ENCODE measurements at places on chromosomes 1 and 21.

DNA sequence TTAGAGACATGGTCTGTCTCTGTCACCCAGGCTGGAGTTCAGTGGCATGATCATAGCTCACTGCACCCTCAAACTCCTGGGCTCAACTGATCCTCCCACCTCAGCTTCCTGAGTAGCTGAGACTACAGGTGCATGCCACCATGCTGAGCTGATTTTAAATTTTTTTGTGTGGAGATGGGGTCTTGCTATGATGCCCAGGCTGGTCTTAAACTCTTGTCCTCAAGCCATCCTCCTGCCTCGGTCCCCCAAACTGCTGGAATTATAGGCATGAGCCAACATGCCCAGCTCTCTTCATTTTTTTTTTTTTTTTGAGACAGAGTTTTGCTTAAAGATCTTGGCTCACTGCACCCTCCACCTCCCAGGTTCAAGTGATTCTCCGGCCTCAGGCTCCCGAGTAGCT lies 24.8 kb upstream of the AGPAT3 start:
- DNase-seq, result no peak

- DNase-seq, result no peak
These were observed 134.2 kb downstream of the RWDD3 start for GRCh38 chr1:95368178-95368577.

- DNase-seq, result peak; percentile 2
These were observed 224.7 kb upstream of the GJB5 start for GRCh38 chr1:34529935-34530859.

DNA sequence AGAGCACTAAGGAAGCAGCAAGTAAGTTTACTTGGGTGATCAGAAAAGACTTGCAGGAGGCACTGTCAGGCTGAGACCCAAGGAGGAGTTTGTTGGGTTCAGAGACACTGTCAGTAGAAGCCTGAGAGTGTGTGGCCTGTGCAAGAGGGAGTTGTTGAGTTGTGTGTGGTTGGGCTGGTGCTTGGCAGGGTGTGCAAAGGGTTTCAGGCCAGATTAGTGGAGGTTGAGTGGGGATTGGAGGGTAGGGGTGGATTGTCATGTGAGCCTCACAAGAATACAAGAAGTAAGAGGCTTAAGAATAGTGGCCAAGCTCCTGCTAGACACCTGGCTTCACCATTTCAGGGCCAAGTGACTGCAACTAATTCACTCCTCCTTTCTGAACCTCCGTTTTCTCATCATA lies 8.9 kb upstream of the KIF21B start:
- DNase-seq, result no peak

GRCh38 chr1:1928231-1929101 lies 9.4 kb upstream of the TMEM52 start:
- no peak for DNase-seq

DNA sequence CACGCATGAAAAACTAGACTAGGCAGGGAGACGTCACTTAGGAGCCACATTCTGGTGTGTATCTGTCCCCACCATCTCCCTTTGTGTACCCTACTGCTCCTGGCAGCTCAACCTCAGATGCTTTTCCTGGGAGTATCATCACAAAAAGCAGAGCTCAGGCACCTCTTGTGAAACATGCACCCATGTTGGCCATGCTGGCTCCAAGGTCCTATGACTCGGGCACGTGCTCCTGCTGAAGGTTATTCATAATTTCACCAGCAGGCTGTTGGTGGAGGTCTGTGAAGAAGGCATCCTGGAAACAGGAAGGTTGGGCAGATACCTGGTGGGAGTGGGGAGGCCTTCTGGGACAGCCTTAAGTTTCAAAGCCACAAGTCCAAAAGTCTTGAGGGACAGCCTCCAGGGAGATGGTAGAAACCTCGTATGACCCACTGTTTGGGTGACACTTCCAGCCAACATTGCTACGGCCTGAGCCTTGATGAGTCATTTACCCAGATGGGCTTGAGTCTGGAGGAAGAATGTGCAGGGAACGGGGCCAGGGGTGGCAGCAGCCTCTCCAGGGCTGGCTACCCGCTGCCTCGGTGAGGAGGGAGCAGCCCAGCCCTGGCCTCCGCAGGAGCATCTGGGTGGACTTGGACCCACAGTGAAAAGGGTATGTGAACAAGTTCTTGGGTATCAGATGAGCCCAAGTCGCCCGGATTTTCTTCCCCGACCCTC lies 75.8 kb downstream of the PGBD5 start:
- DNase-seq, result no peak

GRCh38 chr1:15226388-15227255 lies 20.4 kb upstream of the FHAD1 start:
- DNase-seq, result no peak

DNA sequence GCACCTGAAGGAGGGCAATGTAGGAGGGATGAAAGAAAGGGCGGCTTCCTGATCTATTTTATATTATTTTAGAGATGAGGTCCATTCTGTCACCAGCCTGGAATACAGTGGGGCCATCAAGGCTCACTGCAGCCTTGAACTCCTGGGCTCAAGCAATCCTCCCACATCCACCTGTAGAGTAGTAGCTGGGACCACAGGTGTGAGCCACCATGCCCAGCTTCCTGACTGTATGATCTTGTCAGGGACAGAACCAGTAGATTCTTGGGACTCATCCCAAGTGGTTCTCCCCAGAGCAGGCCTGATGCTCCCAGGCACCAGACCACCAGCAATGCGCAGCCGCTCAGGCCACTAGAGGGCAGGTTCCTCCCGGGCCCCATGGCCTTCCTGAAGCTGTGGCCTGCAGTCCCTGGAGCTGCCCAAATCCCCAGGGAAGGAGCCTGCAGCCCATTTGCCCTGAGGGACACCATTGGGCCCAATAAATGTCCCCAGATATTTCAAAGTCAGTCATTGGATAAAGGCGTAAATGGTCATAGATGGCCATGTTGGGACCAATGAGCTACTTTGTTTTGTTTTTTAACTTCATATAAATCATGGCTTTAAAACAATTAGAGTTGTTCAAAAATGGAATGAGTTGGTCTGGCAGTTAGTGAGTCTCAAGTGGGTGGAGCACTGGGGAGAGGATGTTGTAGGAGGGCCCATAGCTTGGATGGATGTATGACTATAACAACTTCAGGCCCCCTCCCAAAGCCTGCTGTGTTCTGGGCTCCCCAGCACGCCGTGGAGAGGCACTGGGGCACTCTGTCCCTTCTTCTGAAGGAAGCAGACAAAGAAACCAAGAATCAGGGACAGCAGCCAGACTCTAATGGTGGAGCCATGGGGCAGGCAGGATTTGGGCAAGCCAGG lies 44.7 kb upstream of the GOLT1A start:
- DNase-seq, result peak; percentile 88

DNA sequence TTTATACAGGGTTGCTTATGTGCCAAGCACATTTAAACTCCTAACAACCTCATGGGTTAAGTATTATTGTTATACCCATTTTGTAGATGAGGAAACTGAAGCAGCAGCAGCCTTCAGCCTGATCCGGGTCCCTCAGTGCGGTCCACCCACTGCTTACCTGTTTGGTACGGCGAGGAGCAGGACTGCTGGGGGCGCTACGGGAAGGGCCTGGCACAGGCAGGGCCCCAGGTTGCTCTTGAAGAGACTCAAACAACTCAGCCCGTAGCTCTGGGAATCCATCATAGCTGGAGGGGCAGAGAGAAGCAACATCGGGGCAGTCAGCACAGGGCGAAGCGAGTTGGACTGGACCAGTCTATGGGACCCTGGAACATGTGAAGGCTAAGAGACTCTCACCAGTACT lies 9.2 kb downstream of the DENND4B start:
- no peak for DNase-seq

- no peak for DNase-seq
These were observed 11.2 kb downstream of the ZBTB18 start for GRCh38 chr1:244062156-244062725.

DNA sequence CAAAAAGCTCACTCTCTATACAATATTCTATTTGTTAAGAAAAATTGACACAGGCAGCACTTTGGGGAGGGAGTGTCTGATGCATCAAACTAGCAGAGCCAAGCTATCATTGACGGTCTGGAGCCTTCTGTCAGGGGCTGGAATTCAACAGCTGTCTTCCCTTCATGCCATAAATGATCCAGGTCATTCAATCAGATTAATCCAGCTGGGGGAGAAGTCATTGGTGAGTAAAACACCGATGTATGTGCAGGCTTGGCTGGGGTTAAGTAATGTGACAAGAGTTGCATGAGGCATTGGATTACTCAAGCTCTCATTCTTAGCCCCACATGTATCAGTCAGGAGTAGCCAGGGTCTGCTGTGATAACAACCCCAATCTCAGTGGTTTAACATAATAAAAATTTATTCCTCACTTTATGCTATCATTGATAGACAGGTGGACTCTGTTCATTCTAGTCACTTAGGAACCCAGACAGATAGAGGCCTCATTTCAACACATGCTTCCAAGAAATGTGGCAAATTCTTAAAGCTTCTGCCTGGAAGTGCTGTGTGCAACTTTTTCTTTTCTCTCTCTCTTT lies 118.1 kb upstream of the GADD45A start:
- DNase-seq, result no peak

GRCh38 chr1:151619489-151620093 lies 7.7 kb downstream of the SNX27 start:
- no peak for DNase-seq

GRCh38 chr1:29655945-29656850 lies 419.9 kb downstream of the PTPRU start:
- DNase-seq, result peak; percentile 72

DNA sequence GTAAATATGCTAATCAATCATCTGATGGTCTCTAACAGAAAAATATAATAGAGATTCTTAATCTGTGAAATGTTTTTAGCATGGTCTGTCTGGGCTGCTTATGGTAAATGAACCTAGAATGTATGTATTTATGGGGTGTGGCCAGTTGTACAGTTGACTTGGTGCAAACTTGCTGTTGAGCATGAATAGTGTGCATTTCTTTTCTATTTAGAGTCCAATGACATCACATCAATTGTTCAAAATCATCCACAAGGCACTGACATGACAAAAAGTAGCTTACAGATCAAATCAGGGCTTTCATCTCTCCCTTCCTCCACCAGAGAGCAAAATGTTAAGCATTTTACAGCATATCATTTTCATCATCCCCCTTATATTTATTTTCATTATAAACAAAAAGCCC lies 1010.3 kb downstream of the KCNT2 start:
- DNase-seq, result no peak

Measured in GM23338 (cell line).